ENCODE measurements at places on chromosomes 2 and 18. TPM values are rescaled to one million over a fixed set of nuclear protein-coding genes. Genes with fewer than 3 reads are reported as not detected.

Gene SLC39A10
- polyA plus RNA-seq: 18.9 TPM

DNA sequence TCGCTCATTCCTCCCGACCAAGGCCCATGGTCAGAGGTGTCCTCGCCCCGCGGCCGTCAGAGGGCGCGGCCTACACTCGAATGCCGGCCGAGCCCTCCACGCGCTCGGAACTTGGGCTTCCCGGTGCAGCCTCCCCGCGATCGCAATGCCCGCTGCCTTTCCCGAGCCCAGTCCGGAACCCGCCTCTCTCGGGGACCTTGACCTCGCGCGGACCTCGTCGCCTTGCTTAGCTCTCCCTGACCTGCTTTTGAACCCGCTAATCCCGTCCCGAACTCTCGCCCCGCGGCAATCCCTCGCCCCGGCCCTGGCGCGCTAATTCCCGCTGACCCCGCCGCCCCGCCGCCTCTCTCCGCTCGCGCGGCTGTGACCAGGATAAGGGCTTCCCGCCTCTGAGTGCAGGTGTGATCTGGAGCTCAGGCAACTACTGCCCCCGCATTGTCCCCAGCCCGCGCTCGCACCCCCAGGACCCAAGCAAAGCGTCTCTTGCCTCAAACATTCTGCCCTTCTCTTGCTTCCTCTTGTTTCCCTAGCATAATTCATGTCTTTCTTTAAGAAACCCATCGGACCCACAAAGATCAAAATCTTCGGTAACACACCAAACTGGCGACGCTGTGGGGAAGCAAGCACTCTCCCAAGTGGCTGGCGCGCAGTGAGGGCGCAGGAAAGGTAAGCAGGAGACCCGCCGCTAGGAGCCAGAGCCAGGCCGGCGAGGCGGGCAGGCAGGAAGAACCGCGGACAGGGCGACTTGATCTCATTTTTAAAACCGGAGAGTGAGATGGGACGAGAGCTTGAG is 46.6 kb upstream of the ATP6V1B1 start:
- H3K36me3 ChIP-seq: no peaks in the 10 kb centered on the region
- H3K27me3 ChIP-seq: peaks cover 34% of the 10 kb centered on the region
- peaks cover 33% of the 10 kb centered on the region for H3K4me1 ChIP-seq
- H3K27ac ChIP-seq: no peak overlapping the region

GRCh38 chr2:107809835-107810234 is 16.9 kb upstream of the RGPD4 start:
- no peak for DNase-seq
- H3K27me3 ChIP-seq: no peaks in the 10 kb centered on the region
- H3K4me1 ChIP-seq: no peaks in the 10 kb centered on the region
- H3K27ac ChIP-seq: no peak overlapping the region

Gene ZAP70
- polyA plus RNA-seq: 219 TPM

Gene KLHL30
- polyA plus RNA-seq: not detected

Measured in immature natural killer cell (primary cell).